ENCODE measurements at places on chromosomes 6 and 20. TPM values are rescaled to one million over a fixed set of nuclear protein-coding genes. Genes with fewer than 3 reads are reported as not detected.

The SPAG4 gene
- 3.3 TPM for total RNA-seq

The SLC44A4 gene
- 0.32 TPM for total RNA-seq

The BPI gene
- not detected for total RNA-seq

The FAM209B gene
- not detected for total RNA-seq

The GMPR gene
- not detected for total RNA-seq

The PCK1 gene
- total RNA-seq, result not detected

The RAET1E gene
- total RNA-seq, result not detected

The UNC5CL gene
- total RNA-seq, result 5.0 TPM

The CD83 gene
- 0.80 TPM for total RNA-seq

The GNMT gene
- total RNA-seq, result not detected

The SCRT2 gene
- not detected for total RNA-seq

The ZC2HC1B gene
- total RNA-seq, result not detected

The GMEB2 gene
- total RNA-seq, result 18.6 TPM

The ULBP2 gene
- total RNA-seq, result not detected

The C6orf118 gene
- total RNA-seq, result 2.2 TPM

The MRAP2 gene
- total RNA-seq, result 0.75 TPM

The HAO1 gene
- total RNA-seq, result not detected

The OPRL1 gene
- 3.3 TPM for total RNA-seq

The HCK gene
- total RNA-seq, result not detected

The TMC2 gene
- not detected for total RNA-seq

The HRH3 gene
- 1.7 TPM for total RNA-seq

The FERMT1 gene
- total RNA-seq, result 1.3 TPM

The DEF6 gene
- total RNA-seq, result 0.19 TPM

The ALDH5A1 gene
- total RNA-seq, result 3.5 TPM

The TSPO2 gene
- total RNA-seq, result not detected

The POM121L2 gene
- not detected for total RNA-seq

The COX4I2 gene
- not detected for total RNA-seq
